Dermis blood vessel endothelial cell (primary cell): ENCODE measurements at places on chromosomes 16 and 17.

- DNase-seq: peak; percentile 70
Measured at GRCh38 chr17:63881935-63882601, at the start of gene GH2. GH2 (minus strand) TSS chr17:63881944; CDS start chr17:63881801, 143 bp downstream.

GRCh38 chr16:46972429-46973206, 856 bp downstream of the DNAJA2 start:
- peak; percentile 19 for DNase-seq

DNA sequence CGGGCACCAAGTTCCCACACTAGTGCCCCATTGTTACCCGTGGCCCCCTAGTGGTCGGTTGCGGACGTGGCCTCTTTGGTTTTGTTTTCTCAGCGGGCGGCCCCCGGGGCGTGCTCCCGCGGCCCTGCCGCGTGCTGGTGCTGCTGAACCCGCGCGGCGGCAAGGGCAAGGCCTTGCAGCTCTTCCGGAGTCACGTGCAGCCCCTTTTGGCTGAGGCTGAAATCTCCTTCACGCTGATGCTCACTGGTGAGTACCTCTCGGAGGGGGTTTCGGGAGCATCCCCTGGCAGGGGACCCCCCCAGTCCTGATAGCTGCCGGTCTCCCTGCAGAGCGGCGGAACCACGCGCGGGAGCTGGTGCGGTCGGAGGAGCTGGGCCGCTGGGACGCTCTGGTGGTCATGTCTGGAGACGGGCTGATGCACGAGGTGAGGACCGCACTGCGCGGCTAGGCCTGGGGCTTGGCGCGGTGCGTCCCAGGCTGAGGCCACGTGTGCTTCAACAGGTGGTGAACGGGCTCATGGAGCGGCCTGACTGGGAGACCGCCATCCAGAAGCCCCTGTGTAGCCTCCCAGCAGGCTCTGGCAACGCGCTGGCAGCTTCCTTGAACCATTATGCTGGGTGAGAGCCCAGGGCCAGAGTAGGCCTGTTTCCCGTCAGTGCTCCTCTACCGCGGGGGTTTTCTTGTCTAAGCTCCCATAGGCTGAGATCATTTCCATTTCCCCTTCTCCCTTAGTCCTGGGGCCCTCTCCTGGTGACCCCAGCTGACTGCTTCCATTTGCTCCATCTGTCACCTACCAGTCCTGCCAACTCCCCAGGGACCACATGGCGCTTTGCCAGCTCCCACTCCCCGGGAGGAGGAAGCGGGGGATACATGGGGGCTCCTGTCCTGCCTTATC, 1.7 kb downstream of the SPHK1 start:
- peak; percentile 89 for DNase-seq

- DNase-seq: peak; percentile 28
Measured at GRCh38 chr16:31487720-31488467, 5.0 kb downstream of the SLC5A2 start.

DNA sequence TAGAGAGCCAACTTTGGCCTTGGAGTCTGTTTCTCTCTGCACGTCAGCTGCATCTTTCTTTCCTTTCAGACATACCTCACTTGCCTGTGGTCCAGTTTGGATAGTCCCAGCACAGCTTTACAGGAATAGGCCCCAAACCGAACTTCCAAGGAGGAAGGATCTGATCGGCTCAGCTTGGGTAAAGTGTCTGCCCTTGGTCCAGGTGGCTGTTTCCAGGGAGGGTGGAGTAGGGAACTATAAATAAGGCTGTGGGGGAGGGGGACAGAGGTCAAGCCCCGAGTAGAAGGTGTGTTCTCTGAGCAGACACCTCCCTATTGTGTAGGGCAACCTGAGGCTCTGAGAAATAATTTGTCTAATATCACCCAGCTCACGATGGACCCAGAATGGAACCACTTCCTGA, 29.2 kb upstream of the NKD1 start:
- no peak for DNase-seq

DNA sequence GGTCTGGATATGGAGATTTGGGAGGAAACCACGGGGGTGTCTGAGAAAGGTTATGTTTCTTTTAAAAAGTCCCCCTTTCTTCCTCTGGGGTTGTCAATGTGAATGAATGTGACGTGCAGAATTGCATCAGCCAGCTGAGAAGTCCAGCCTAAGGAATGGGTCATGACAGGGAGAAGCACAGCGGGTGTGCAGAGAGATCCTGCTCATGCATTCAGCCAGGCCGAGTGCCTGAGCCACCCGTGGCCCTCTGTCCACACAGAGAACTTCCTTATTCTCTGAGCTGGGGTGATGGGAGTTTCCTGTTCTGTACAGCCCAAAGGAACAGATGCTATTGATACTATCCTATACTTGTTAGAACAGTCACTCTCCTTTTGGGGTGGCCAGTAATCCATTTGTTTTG, 117.9 kb downstream of the CPPED1 start:
- no peak for DNase-seq

DNA sequence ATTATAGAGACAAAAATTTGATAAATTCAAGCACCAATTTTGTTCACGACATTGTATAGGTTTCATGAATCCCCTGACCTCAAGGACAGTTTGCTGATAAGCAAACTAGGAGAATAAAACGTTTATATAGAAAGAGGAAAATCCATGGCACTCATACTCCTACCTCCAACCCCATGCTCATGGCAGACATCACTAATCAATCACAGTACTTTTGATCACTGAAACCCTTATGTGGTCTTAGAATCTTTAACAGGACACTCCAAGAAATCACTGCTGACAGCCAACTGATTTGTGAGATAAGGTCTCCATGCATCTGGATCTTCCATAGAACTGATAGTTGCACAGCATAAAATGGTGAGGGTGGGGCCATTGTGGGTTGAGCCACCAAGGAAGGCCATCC, 4.7 kb upstream of the NHERF1 start:
- DNase-seq: no peak

GRCh38 chr17:9242497-9242881, 221.2 kb downstream of the NTN1 start:
- no peak for DNase-seq

DNA sequence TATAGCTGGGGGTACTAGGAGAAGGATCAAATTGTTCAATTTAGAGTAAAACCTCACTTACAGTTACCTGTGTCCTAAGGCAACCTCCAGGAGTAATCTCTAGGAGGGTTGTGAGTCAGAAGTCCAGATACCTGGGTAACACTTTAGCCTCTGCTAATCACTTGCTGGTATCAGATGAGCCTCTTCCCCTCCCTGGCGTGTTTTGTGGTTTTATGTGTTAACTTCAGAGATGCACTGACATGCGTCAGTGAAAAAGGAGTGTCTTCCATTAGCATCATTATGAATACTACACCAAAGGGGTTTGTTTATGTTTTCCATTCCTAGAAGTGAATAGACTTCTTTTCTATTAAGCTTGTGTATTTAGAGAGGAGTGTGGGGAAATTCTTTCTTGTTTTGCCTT, 208.2 kb downstream of the FTO start:
- DNase-seq: no peak

- DNase-seq: no peak
Measured at GRCh38 chr16:84329843-84330684, 35.4 kb downstream of the WFDC1 start.

- no peak for DNase-seq
Measured at GRCh38 chr17:17149520-17150447, 56.3 kb downstream of the PLD6 start.

DNA sequence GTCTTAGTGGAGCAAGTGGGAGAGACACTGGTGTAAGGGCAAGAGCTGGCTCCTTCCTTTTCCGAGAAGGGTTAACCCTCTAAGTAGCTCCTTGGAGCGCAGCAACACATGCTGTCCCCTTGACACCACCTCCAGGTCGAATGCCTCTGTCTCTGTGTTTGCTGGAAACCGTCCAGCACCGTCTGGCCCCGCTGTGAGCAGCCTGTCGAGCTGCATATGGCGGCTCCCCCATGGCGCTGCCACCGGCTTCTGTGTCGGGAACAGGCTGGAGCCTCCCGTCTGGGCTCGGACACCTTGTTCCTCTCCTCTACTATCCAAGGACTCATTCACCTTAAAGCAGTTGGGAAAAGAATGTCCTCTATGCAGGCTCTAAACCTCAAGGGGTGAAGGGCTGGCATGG, 28.9 kb upstream of the WSCD1 start:
- DNase-seq: no peak

DNA sequence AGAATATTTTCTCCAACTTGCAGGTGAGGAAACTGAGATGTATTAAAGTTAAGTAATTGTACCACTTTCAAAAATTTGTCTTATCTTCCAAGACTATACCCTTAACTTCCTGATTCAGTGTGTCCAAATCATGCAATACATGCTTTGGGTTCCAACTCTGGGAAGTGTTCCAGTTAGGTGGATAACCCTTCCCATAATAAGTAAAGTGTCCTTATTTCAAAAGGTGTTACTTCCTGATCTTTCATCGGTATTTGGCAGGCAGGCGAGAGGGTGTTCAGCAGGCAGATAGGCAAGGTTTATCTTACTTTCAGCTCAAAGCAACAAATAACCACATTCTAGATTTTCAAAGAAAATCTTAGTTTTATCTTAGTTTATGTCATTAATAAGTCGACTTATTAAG, 46.3 kb upstream of the ARHGAP44 start:
- DNase-seq: no peak

DNA sequence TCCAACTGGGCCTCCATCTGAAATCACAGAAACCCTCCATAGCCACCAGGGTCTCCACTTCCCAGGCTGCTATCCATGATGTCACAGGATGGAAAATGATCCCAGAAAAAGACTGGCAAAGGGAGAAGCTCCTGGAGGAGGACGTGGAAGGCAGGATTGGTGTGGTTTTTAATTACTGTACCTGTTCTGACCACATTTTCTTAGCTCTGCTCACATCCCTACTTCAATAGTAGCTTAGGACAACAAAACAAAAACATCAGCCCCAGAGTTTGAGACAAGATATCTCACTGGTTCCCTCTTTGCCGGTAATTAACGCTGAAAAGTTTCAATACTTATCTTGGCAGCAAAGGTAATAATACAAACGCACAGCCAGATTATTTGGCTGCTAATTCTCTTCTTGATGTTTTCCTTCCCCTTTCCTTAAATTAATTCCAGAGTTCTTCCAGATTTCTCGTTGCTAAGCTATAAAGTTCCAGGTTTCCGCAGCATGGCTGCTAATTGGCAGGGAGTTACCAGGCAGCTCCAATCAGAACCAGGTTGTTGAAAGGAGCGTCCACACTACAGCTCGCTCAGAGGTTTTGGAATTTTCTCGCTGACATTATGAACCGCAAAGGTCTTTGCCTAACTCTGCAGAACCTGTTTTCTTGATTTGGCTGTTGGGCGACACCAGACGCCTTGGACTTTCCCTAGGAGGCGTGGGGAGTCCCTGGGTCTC, 263.4 kb downstream of the MRTFB start:
- DNase-seq: no peak

- DNase-seq: no peak
Measured at GRCh38 chr17:40966848-40967247, at the start of gene KRT39. KRT39 (minus strand) TSS chr17:40966948; CDS start chr17:40966856, 92 bp downstream.

DNA sequence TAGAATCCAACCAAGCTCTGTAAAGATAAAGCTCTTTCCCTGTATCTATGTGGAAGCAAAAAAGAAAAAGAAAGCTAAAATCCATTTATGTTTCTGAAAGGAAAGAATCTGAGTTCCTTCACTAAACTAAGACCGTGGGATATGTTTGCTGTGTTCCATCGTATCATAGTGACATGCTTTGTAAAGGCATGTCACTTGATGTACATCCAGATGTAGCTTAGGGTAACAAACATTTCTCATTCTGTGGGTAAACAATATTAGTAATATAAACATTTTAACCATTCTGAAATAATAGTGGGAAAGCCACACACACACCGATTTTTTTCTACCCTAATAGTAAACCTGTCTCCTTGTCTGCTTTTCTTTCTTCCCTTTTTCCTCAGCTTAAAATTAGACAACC, 78.1 kb downstream of the TUBD1 start:
- no peak for DNase-seq

DNA sequence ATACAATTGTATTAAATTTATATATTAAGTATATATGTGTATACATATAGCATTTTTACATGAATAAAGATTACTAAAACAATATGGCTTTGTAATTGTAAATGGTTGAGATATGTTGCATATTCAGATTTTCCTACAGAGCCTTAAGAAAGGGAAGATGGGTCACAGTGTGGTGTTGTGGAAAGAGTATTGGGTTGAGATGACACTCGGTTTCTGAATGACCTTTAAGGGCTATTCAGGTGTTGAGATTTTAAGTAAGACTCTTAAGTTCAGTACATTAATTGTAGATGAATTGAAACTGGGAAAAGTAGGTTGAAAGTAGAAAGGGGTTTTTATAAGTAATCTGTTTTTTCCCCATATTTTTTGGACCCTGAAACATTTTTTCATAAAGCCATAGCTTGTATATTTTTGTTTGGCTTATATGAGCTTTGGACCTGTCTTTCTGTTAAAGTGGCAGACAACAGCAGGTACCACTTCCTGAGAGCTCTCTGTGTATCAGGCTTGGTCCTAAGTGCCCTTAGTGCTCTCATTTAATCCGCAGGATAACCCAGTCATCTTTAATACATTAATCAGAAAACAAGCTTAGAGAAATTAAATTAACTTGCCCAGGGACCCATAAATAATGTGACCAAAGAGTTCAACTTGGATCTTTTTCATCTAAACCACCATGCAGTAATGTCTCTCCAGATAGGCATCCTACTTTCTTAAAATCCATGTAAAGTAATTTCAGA, 48.5 kb upstream of the MRC2 start:
- no peak for DNase-seq

- no peak for DNase-seq
Measured at GRCh38 chr16:5069854-5070253, 1.8 kb upstream of the ALG1 start.

DNA sequence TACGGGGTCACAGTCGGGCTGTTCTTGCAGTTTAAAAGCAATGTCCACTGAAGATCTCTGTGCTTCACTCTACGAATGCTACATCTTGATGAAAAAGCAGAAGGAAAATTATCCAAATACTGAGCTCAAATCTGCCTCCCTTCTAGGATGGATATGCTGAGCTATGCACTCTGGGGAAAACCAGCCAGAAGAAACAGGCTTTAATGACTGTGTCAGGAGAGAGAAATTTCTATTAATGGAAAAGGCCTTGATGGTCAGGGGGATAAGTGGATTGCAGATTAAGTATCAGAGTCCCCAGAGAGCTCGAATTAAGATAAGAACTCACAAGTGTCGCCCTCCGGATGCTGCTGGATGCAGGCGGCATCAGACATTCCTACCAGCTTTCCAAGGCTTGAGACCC, 39.6 kb upstream of the RCVRN start:
- no peak for DNase-seq

GRCh38 chr16:58046936-58047335, 21.4 kb downstream of the MMP15 start:
- DNase-seq: no peak

GRCh38 chr17:32015245-32016013, 8.2 kb downstream of the LRRC37B start:
- DNase-seq: no peak
